ENCODE measurements at places on chromosomes 1 and 21. TPM values are rescaled to one million over a fixed set of nuclear protein-coding genes. Genes with fewer than 3 reads are reported as not detected.

The RGS16 gene
- total RNA-seq = 0.22 TPM

The FABP3 gene
- total RNA-seq = 52.1 TPM

The DMRTB1 gene
- total RNA-seq = not detected

The S100A7A gene
- total RNA-seq = not detected

The KANK4 gene
- total RNA-seq = not detected

The MX2 gene
- total RNA-seq = 0.87 TPM

The SLC44A3 gene
- 1.2 TPM for total RNA-seq

The CHODL gene
- 0.11 TPM for total RNA-seq

The LRRC3 gene
- total RNA-seq = 0.37 TPM

The S100A7 gene
- total RNA-seq = not detected

The PCBP3 gene
- 4.2 TPM for total RNA-seq

The S100A16 gene
- total RNA-seq = 242 TPM

The ITLN2 gene
- total RNA-seq = not detected

The ADAR gene
- 74.2 TPM for total RNA-seq

The TSPAN2 gene
- 1.7 TPM for total RNA-seq

The GBP4 gene
- 0.77 TPM for total RNA-seq

The TSHB gene
- not detected for total RNA-seq

The SAMD13 gene
- total RNA-seq = 0.25 TPM

The RAB7B gene
- total RNA-seq = 6.3 TPM

The EXOC8 gene
- total RNA-seq = 19.1 TPM

The GPR25 gene
- not detected for total RNA-seq

The OLFML2B gene
- total RNA-seq = 4.9 TPM

The GUCA2B gene
- not detected for total RNA-seq

The TRABD2B gene
- not detected for total RNA-seq

The NFIA gene
- total RNA-seq = 2.8 TPM

The DMRTA2 gene
- 0.11 TPM for total RNA-seq

The RAB42 gene
- total RNA-seq = 3.2 TPM

The GPA33 gene
- total RNA-seq = not detected

The SNX27 gene
- 36.2 TPM for total RNA-seq

The GNAT2 gene
- total RNA-seq = 0.33 TPM

The BRDT gene
- total RNA-seq = not detected

The FCRL5 gene
- not detected for total RNA-seq

The SMAP2 gene
- 23.0 TPM for total RNA-seq

The TNFSF18 gene
- 0.22 TPM for total RNA-seq

The MPL gene
- not detected for total RNA-seq

The RPTN gene
- not detected for total RNA-seq

The DCDC2B gene
- 0.12 TPM for total RNA-seq

The MAEL gene
- not detected for total RNA-seq

The EFNA3 gene
- 0.50 TPM for total RNA-seq

The TSPAN1 gene
- total RNA-seq = 0.22 TPM

The TMEM52 gene
- total RNA-seq = 0.11 TPM

Measured in uterine smooth muscle cell (primary cell).